Upper lobe of left lung (tissue), 6 donors: ENCODE measurements at places on chromosomes 1 and 21. TPM values are rescaled to one million over a fixed set of nuclear protein-coding genes. Genes with fewer than 3 reads are reported as not detected.

The GNAT2 gene
- total RNA-seq = not detected

The TNFRSF9 gene
- 0.46 TPM for total RNA-seq

The LAMC2 gene
- 42.5 TPM for total RNA-seq

The TGFB2 gene
- total RNA-seq = 9.0 TPM

The NTNG1 gene
- total RNA-seq = 5.2 TPM

The RNF223 gene
- total RNA-seq = 2.4 TPM

The COL6A2 gene
- total RNA-seq = 210 TPM
